ENCODE measurements at places on chromosomes 6 and 20. TPM values are rescaled to one million over a fixed set of nuclear protein-coding genes. Genes with fewer than 3 reads are reported as not detected.

Gene PBOV1
- not detected for polyA plus RNA-seq

Gene RIPPLY2
- polyA plus RNA-seq, result 0.10 TPM

Gene LRRC73
- 0.86 TPM for polyA plus RNA-seq

Gene FAM83C
- not detected for polyA plus RNA-seq

Gene GSTA2
- polyA plus RNA-seq, result 0.15 TPM

GRCh38 chr6:52675372-52675771 is 4.5 kb downstream of the TMEM14A start:
- no peak for DNase-seq

DNA sequence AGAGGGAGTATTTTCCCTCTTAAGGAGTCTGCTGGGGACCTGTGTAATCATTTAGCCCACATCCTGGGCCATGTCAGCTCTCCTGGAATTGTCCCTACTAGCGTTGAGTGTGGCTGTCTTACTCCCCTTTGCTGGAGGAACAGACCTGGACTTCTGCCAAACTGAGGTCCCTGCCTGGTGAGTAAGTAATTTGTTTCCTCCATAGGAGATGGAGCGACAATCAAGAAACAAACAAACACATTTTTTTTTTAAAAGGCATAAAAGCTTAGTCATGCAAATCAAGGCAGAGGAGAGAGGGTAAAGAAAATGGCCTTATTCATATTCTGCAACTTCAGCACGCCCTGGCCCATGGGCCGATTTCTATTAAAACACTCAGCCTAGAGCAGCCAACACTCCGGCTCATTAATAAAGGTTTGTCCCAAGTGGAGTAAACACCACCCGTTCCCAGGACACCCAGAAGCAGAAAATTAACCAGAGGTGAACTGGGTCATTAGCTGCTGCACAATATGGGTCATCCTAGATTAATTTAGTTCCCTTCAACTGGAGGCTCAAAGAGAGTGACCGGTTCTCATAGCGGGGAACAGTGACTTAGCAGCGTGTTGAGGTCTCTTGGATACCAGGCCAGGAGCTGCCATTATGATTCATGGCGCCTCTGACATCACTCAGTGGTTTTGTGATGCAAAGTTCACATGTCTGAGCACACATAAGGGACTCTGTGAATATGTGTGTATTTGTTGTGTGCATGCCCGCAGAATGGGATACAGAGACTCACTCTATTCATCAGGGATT is 165.0 kb upstream of the SULF2 start:
- DNase-seq, result no peak

GRCh38 chr6:23663652-23664051 is 462.4 kb upstream of the NRSN1 start:
- DNase-seq, result no peak

Measured in right renal cortex interstitium (tissue), 3 donors.